ENCODE measurements at places on chromosomes 2 and 18.

GRCh38 chr2:287911-288757, at the start of gene ALKAL2:
TSS of gene ALKAL2 (minus strand) at chr2:288091. CDS start at chr2:287835, 256 bp downstream.
- no peak for DNase-seq

GRCh38 chr2:168090366-168091135, 156.8 kb downstream of the STK39 start:
- DNase-seq, result no peak

- no peak for DNase-seq
Observed at GRCh38 chr2:239262484-239263230, 138.2 kb downstream of the HDAC4 start.

DNA sequence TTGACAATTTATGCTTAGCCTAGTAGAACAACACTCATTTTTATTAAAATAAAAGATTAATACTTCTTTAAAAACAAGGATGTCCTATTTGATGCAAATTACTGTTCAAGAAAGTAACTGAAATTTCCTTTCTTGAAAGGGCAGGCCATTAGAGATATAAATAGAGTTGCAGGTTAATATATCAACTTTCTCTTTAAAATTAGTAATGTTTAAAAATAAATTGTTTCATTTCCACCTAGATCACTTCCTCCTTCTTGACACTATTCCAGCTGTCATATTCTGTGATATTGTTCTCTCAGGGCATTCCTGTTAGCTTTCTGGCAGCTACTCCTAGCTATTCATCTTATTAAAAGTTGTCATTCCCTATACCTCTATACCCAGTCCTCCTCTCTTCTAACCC, 357.9 kb upstream of the NRP2 start:
- no peak for DNase-seq

- no peak for DNase-seq
Observed at GRCh38 chr2:209146682-209147320, 277.0 kb upstream of the MAP2 start.

DNA sequence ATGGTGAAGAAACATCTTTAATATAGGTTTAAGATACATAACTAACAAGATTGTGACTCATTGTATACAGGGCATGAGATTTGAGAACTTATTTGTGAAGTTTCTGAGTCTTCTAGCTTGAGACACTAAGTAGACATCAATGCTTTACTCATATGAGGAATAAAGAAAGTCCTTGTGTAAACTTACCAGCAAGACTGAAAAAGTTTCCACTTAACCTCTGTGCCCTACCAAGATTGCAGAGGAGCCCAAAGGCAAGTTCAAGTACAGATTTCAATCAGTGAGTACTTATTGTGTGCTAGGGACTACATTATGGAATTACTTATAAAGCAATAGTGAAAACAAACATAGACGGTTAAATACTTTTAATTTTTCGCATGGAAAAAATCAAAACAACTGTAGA, 1041.2 kb upstream of the CELF4 start:
- DNase-seq, result no peak

DNA sequence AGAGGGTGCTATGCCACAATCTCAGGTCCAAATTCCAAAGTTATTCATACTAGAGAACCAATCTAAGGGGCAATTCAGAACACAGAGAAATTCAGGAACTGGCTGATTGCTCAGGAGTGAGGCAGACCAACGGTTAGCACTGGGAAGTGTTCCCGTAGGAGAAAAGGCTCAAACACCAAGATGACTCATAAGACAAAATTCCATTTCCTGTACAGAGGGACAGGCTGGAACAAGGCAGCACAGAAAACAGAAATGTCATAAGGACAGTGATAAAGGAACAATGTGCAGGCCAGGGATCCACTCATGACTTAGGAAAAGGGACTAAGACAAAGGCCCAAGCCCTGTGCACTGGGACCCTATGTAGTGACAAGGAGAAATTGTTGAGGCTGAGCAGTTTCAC, 54.2 kb downstream of the PDE1A start:
- no peak for DNase-seq

DNA sequence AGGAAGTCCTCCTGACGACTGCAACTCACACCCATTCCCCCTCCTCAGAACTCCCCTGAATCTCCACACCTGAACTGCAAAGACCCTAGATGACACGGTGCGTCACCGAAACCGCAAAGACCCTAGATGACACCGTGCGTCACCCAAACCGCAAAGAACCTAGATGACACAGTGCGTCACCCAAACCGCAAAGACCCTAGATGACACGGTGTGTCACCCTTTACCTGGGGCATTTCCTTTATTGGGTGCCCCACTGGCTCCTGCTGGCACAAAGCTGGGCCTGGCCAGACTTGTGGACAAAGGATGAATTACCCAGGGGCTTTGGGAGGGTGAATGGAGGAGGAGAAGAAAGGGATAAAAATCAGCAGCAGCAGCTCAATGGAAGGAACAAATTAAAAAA, 123.8 kb downstream of the CELF4 start:
- DNase-seq, result no peak

All from activated naive CD8-positive, alpha-beta T cell treated with anti-CD3 and anti-CD28 coated beads, Interleukin-2, amount 50 U/mL, for 24 hours (primary cell).